Glutamatergic neuron (in vitro differentiated cells): ENCODE measurements at places on chromosomes 1 and 21. TPM values are rescaled to one million over a fixed set of nuclear protein-coding genes. Genes with fewer than 3 reads are reported as not detected.

The AGT gene
- 6.3 TPM for total RNA-seq

The ZNF697 gene
- total RNA-seq, result 41.9 TPM

The MMP23B gene
- 162 TPM for total RNA-seq

The OR10J1 gene
- not detected for total RNA-seq

The TSPAN1 gene
- 2.3 TPM for total RNA-seq

The PHTF1 gene
- 107 TPM for total RNA-seq

The ZFP69 gene
- total RNA-seq, result 5.0 TPM

The BCL10 gene
- total RNA-seq, result 21.9 TPM
